ENCODE measurements at places on chromosomes 5 and 9.

- DNase-seq = no peak
Observed at GRCh38 chr5:142722896-142723295, 37.0 kb upstream of the FGF1 start.

GRCh38 chr9:89532944-89533343 is 35.0 kb upstream of the SEMA4D start:
- DNase-seq = no peak

- DNase-seq = no peak
Observed at GRCh38 chr5:159007235-159007634, 92.5 kb downstream of the EBF1 start.

- DNase-seq = peak; percentile 16
Observed at GRCh38 chr9:26326563-26326962, 566.0 kb downstream of the CAAP1 start.

DNA sequence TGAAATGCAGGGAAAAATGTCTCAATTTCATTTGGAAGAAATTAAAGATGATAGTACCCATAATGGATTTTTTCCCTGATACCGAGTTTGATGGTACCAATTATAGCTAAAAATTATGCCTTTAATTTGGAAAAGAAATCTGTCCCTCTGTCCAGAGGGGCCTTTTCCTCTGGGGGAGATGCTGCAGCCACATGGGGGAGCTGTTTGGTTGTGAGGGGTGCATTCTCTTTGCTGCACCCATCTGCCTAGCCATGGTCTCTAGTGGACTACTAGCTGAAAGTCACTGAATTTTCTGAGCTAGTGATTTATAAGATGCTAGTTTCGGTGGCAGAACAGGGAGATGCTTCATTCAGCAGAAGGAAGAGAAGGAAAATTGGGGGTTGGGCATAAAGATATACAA is 9.6 kb downstream of the SEC61B start:
- peak; percentile 50 for DNase-seq

- no peak for DNase-seq
Observed at GRCh38 chr5:1797855-1798254, 1.8 kb downstream of the MRPL36 start.

DNA sequence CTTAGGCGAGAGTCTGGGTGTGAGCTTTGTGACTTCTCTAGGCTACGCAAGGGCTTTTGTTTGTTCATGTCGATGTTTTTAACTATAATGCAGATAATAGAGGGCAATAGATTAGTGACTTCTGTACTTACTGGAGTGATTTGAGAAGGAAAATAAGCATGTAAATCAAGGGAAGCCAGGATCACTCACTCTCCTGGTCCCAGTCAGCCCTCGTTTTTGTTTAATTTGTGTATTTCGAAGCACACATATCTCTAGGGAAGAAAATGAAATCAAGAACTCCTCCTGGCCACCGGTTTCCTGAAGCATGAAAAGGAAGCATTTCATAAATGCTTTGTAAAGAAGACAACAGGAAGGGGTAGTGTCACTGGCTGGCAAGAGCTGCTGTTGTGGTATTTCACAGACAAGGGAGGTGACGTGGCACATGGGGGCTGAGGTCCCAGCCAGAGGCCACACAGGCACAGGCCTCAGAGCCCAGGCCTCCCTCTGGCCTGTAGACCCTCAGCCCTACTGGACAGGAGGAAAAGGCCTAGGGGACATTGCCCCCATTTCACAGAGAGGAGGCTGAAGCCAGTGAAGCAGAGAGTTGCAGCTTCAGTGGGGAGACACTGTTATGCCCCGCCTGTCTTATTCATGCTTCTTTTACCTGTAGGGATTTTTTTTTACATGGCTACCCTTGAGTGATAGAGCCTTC is 34.1 kb downstream of the IRF1 start:
- no peak for DNase-seq

DNA sequence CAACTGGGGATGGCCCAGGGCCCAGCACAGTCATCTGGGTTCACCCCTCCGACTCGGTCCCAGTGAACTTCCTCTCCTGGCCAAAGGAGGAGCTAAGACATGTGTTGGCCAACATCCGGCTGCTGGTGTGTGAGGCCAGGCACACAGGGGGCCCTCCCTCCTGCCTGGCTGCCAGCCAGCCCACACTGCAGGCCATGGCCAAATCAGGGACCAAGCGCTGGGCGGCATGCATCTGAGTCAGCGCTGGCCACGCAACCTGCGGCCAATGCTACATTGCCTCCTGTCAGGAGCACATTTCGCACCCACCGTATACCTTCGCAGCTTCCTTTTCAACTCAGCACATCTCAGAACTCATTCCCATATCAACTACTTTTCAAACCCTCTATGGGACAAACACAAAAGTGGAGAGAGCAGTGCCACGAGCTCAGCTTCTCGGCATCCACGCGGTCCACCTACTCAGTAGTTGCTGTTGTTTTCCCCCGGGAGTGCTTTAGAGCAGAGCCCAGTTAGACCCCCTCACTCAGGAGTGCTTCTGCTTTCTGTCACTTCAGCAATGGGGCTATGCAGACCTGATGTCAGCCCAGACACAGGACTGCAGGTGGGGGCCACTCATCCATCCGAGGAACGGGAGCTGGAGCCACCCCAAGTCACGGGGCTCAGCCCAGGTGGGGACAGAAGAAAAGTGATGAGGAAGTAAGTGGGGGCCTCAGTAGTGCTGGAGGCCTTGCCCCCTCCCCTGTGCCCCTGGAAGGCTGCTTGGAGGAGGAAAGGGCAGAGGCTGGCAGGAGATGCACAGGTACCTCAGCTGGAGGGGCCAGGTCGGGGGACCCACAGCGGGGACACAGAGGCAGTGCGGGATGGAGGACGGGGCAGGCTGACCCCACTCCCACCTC is 13.9 kb downstream of the NINJ1 start:
- peak; percentile 83 for DNase-seq

- no peak for DNase-seq
Observed at GRCh38 chr9:123796618-123797484, 133.1 kb downstream of the DENND1A start.

DNA sequence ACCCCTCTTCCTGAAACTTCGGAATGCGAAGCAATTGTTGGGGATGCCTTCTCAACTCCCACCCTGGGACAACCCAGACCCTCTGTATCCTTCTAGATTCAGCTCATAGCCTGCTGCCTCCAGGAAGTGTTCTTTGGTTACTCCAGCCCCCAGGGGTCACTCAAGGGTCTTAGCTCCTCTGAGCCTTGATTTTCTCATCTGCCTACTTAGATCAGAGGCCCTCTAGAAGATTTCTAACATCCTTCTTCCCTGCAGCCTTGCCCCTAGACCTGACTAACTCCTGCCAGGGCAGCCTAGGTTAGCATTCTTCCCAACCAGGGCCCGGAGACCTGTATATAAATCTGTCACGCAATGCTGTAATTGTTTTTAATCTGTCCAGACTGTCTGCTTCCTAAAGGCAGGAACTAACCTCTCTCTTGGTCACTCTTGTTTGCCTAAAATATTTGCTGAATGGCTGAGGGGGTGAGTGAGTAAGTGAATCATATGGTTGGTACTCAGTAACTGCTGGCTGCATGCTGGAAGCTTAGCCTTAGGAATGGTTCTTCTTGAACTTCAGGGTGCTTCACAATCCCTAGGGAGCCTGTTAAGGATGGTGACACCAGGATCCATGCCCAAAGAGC is 8.2 kb downstream of the GALNT10 start:
- no peak for DNase-seq

- no peak for DNase-seq
Observed at GRCh38 chr9:92308893-92309292, 15.4 kb upstream of the IARS1 start.

- no peak for DNase-seq
Observed at GRCh38 chr5:89064736-89065135, 181.8 kb upstream of the MEF2C start.

GRCh38 chr9:70474413-70474812 is 60.0 kb upstream of the KLF9 start:
- DNase-seq = no peak

- DNase-seq = no peak
Observed at GRCh38 chr5:38423276-38424147, 132.9 kb downstream of the LIFR start.

DNA sequence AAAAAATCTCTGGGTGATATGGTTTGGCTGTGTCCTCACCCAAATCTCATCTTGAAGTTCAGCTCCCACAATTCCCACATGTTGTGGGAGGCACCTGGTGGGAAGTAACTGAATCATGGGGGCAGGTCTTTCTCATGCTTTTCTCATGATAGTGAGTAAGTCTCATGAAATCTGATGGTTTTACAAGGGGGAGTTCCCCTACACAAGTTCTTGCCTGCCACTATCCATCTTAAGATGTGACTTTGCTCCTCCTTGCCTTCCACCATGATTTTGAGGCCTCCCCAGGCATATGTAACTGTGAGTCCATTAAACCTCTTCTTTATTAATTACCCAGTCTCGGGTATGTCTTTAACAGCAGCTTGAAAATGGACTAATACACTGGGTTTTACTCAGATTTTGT is 513.9 kb downstream of the TLE4 start:
- no peak for DNase-seq

DNA sequence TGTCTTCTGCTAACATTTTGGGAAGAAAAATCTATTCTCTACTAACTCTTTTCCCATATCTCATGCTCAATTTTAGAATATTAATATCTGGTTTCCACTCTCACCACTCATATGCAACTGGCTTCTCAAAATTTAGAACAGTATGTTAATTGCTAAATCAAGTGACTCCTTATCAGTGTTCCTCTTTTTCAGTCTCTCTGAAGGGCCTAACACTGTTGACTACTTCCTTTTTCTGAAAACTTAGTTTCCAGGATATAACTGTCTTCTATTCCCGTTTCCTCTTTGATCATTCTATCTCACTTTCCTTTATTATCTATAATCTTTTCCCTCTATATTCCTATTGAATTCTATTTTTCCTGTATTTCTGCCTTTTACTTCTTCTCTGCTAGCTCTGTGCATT is 1717.2 kb upstream of the C9orf72 start:
- DNase-seq = no peak

DNA sequence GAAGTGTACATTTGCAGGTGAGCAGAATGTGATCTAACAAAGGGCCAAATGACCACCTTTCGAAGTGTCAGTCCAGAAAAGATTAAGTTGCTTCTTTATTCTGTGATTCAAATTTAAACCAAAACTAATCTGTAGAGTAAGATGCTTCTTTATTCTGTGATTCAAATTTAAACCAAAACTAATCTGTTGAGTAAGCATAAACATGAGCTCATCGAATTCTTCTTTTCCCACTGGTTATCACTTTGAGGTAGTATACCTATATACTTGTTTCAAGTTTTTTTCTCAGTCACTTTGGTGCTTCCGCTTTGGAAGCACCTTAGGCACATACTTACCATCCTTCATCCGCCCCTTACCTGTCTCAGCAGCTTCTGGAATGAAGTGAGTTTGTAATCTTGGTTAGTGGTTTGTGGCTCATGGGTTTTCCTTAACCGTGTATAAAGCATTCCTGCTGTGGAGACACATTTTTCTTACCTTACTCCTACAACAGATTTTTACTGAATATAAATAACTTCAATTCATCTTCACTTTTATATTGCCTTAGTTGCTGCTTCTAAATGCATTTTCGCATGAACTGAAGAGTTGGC is 40.7 kb upstream of the CTXN3 start:
- no peak for DNase-seq

GRCh38 chr5:5424736-5425135 is 2.3 kb downstream of the ICE1 start:
- no peak for DNase-seq

DNA sequence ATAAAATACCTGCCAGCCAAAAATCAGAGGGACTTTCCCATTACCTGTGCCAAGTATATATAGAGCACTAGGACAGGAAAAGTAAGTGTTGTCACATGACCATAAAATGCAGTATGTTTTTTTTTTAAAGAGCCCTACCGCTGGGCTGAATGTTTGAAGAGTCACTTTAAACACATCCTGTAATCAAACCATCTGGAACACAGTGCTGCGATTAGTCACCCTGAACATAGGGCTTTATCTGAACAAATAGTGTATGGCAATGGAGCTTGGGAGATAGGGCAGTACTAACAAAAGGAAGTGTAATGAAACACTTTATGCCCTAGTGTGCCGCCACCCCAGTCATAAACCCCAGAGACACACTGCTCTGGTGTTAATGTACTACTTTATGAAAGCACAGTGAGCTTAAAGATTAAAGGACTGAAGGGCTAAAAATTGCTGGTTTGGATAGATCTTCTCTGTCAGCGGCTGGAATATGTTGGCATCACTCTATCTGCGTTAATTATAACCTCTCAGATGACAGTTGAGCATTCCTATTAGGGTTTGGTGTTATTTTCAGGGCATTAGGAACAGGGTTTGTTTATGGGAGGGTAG is 90.4 kb downstream of the ZNF608 start:
- DNase-seq = no peak

GRCh38 chr5:77882670-77883257 is 106.6 kb upstream of the TBCA start:
- no peak for DNase-seq

- no peak for DNase-seq
Observed at GRCh38 chr5:1764606-1764960, 35.1 kb downstream of the MRPL36 start.

All from GM20000 (cell line).